HTR-8/SVneo (cell line): ENCODE measurements at places on chromosomes 1 and 21.
A peak's percentile ranks its signal among the peaks of the same experiment; 100 is the strongest.

DNA sequence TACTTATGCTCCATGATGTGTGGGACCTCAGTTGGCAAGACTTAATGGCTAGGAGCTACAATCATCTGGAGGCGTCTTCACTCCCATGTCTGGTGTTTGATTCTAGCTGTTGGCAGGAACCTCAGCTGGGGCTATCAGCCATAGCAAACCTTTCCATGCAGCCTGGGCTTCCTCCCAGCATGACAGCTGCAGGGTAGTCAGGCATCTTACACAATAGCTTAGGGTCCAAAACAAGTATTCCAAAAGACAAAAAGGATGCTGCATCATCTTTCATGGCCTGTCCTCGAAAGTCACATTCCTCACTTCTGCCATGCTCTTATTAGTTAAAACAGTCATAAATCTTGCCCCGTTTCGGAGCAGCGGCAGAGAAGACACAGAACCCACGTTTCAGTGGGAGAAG lies 90.9 kb downstream of the LRRC8C start:
- DNase-seq, result no peak

GRCh38 chr1:159084867-159085266 lies 8.3 kb upstream of the AIM2 start:
- no peak for DNase-seq

DNA sequence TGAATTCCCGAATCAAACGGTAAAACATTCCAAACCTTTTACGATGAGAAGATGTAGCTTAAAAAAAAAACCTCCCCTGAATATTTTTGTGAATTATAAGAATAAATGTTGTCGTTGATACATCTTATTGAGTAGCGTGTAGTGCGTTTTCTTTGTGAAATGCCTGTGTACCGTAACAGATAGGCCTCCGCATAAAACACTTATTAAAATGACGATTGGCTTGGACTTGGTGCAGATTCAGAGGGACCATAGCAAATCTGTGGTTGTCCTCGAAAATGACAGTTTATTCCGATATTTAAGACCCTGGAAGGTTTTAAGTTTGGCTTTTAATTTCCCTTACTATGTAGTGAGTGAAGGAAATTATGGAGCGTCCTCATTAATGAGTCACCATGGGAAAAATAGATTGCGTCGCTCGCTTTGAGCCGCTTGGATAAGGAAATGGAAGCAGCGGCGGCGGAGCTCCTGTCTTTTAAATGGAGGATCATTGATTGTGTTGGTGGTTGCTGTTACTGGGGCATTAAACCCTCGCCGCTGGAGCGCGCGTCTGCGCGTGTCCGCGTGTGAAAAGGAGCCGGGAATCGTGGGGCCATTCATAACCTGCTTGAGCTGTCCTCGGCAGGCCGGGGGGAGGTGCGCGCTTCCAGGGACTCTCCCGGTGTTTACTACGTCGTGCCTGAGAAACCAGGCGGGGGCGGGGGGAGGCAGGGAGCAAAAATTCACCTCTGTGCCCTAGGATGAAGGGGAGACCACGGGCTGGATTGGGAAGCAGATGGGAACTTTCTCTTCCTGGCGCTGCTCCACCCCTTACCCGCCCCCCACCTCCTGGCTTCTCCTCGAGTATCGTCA lies 1.6 kb downstream of the SPEN start:
- DNase-seq, result peak; percentile 63

GRCh38 chr1:231694075-231694431 lies 67.5 kb downstream of the DISC1 start:
- DNase-seq, result no peak

GRCh38 chr21:44579056-44579832 lies 1.2 kb downstream of the KRTAP10-5 start:
- DNase-seq, result no peak

DNA sequence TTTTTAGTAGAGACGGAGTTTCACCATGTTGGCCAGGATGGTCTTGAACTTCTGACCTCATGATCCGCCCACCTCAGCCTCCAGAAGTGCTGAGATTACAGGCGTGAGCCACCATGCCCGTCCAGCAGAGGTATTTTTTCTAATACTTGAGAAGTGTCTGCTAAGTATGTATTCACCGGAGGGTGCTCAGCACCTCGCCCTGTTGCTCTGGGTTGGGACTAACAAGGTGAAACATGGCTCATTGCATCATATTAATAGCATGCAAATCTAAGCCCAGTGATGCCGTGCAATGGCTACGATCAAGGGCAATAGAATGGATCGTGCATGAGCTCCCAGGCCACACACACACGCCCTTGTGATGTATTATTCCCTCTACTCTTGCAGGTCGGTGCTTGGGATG lies 68.7 kb downstream of the PDE9A start:
- DNase-seq, result no peak

DNA sequence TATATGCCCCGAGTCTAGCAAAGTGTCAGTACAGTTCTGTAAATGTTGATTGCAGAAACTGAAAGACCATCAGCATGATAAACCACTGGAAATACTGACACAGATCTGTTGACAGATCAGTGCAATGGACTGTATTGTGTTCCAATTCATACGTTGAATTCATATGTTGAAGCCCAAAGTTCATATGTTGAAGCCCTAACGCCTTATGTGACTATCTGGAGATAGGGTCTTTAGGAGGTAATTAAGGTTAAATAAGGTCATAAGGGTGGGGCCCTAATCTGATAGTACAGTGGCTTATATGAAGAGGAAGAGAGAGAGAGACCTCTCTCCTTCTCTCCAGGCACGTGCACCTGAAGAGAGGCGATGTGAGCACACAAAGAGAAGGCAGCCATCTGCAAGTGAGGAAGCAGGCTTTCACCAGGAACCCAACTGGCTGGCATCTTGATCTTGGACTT lies 144.7 kb downstream of the MRPL39 start:
- no peak for DNase-seq

DNA sequence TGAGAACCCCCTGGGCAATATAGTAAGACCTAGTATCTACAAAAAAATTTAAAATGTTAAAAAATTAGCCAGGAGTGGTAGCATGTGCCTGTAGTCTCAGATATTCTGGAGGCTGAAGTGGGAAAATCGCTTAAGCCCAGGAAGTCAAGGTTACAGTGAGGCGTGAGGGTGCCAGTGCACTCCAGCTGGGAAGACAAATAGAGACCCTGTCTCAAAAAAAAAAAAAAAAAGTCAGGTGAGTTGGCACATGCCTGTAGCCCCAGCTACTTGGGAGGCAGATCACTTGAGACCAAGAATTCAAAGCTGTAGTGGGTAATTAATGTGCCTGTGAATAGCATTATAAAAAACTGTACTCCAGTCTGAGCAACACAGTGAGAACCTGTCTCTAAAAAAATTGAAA lies 4.6 kb downstream of the BECN2 start:
- no peak for DNase-seq

GRCh38 chr1:151325646-151326429 lies 1.4 kb downstream of the PI4KB start:
- no peak for DNase-seq

DNA sequence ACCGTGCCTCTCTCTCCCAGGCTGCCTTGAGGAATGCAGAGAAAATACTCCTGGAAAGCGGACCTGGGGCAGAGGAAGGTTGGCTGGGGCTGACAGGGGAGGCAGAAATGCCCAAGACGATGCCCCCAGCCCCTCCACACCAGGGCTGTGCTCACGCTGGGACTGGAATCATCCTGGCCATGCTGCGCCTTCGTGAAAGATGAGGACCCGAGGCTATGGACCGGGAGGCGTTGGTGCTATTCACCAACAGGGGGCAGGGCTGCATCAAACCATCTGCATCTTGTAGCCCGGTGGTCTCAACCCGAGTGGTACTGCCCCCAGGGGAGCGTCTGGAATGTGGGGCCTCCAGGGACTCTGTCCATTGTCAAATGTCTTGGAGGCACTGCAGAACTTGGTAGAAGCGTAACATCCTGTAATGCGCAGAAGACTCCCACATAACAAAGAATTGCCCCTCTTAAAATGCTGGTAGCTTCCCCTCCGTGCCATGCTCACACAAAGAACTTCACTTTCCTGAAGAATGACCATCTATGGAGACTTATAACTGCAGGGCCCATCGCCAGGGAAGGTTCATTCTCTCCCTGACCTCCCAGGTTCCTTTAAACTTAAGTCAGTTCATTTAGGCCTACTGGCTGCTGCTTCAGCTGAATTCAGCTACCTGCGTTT lies 251.2 kb downstream of the RRAGC start:
- DNase-seq, result peak; percentile 20
